Fibroblast of skin of scalp (primary cell): ENCODE measurements at places on chromosomes 6 and 20.

- DNase-seq, result no peak
Observed at GRCh38 chr6:29509239-29509638, 21.5 kb upstream of the MAS1L start.

DNA sequence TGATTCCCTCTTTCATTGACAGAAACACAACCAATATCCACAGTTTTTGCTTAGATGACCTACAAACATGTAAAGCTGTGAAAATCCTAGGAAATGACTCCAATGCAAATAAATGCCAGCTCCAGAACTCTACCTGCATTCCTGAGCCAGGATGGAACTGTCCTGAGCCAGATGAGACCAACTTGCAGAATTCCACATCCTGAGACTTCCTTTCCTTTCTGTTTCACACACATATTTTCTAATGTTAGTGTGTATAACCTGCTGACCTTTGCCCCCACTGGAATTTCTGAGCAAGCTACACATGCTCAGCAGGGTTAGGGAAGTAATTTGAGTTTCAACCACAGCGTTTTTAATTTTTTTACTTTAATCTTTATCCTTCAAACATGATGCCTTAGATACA is 69.6 kb upstream of the ADGRF1 start:
- DNase-seq, result peak; percentile 28

DNA sequence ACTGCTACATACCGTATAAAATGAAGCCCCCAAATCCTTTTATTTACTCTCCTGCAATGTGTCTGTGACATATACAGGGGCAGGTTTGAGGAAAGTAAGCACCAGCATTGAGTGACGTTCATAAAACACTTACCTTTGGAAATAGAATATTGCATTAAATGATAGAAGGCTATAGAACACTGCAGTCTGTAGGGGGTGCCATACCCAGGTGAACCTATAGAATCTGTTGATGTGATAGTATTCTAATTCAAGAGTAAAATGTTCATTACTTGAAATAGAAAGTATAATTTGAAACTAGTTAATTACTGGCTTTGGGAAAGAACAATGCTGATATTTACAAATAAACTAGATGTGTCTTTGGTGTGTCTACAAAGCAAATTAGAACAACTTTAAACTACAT is 47.0 kb upstream of the PRL start:
- DNase-seq, result no peak

GRCh38 chr6:164020142-164020541 is 605.6 kb downstream of the QKI start:
- no peak for DNase-seq

- DNase-seq, result peak; percentile 60
Observed at GRCh38 chr20:17808357-17808756, 108.6 kb downstream of the BANF2 start.

DNA sequence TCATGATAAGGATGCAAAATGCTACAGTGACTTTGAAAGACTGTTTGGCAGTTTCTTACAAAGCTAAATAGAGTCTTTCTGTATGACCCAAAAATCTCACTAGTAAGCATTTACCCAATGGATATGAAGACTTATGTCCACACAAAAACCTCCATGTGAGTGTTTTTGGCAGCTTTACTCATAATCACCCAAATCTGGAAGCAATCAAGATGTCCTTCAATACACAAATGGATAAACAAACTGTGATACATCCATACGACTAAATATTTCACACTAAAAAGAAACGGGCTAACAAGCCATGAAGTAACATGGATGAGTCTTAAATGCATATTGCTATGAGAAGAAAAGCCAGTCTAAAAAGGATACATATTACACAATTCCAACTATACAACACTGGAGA is 117.2 kb downstream of the PDE10A start:
- no peak for DNase-seq

DNA sequence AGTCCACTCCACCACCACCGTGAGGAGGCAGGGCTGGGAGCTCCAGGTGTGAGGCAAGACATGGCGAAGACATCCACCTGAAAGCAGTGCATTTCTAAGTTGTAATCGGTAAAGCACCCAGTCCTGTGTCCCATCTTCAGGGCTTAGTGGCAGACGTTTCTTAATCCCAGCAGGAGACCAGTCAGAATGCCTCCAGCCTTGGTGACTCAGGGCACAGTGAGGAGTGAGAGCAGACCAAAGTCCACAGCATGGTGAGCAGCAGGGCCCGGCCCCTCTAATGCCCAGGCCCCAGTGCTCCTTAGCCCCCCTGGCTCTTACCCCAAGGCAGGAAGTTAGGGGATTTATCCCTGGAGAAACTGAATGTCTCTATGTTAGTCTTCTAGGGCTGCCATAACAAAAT is 183.9 kb downstream of the SYNDIG1 start:
- peak; percentile 74 for DNase-seq

- no peak for DNase-seq
Observed at GRCh38 chr6:46539866-46540265, 48.6 kb upstream of the RCAN2 start.

DNA sequence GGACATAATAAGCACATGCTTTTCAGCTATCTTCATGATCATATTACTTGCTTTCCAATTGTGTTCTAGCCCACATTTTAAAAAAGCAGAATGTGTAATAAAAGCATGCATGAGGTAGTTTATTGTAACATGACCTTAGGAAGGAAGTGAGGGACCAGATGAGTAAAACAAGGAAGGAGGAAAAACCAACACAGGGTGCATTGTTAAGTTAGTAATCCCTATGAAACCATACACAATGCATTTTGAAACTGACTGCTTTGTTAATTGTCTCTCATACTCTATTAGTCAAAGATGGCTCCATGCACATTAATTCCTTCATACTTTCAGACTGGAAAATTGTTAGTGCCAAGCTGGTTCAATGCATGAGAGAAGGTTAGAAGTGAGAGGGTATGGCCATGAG is 37.7 kb upstream of the CENPW start:
- DNase-seq, result no peak

DNA sequence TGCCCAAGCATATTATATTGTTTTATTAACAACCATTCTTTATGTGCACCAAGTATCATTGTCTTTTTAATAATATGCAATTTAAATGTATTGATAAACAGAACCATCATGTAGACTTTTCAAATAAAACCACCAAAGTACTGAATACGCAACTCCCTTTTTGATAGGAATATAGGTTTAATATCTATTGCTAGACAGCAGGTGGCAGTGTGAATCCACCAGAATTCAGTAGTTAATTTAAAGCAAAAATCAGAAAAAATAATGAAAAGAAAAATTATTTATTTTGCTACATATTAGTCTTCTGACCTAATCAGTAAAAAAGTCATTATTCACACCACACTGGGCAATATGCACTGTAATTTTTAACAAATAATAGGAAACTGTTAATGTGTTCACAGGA is 143.7 kb downstream of the KLHL32 start:
- DNase-seq, result peak; percentile 44

GRCh38 chr6:152050451-152051195 is 243.1 kb downstream of the ESR1 start:
- no peak for DNase-seq
